ENCODE measurements at places on chromosomes 12 and 14.

- no peak for DNase-seq
Observed at GRCh38 chr12:122045262-122045661, 23.6 kb downstream of the BCL7A start.

- no peak for DNase-seq
Observed at GRCh38 chr12:88552610-88553079, 27.6 kb downstream of the KITLG start.

DNA sequence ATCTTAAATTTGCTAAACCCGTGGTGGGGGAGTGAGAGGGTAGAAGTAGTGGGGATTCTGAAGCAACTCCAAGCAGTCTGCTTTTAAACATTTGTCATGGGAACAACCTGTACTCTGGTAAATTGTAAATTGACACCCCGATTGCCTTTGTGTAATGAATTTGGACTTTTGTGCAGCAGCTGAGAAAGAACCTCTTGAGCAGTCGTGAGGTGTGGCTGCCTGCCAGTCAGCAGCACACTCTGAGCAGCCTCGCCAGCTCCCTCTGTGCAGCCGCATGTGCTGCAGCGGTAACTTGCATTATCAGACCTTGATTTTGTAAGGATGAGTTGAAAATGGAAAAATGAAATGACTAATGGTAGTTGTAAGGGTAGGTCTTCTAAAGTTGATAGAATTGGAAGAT is 74.3 kb downstream of the SUSD6 start:
- DNase-seq, result peak; percentile 62

DNA sequence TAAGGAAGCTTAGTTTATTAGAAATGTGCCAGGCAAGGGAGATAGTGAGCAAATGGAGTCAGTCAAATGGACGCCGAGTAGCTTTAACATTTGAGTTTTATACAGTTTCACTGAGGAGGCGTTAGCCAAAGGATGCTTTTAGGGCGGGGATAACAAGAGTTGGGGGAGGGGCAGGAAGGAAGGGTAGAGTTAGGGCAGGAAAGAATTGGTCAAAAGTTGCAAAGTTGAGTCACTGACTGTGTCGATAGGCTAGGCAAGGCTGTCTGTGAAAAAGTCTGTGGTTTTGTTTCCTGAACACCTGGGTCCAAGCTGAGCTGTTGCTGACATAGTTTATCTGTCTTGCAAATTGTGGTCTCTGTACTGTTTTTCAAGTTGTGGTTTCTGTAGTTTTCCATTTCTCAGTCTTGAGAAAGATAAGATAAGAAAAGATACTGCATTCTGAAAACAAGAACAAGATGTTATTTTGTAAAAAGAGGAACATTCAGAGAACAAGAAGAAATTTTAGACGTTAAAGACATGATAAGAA is 62.6 kb upstream of the RESF1 start:
- no peak for DNase-seq

- DNase-seq, result no peak
Observed at GRCh38 chr14:38309522-38310277, 53.8 kb upstream of the CLEC14A start.

- no peak for DNase-seq
Observed at GRCh38 chr12:8819666-8819980, 2.8 kb upstream of the A2ML1 start.

Data from brain (organoid and tissue), 16 donors.